Activated CD4-positive, alpha-beta T cell treated with anti-CD3 and anti-CD28 coated beads, Interleukin-2, amount 10 ng/mL, durations not matched to agents 24 days and 14 days (primary cell): ENCODE measurements at places on chromosomes 5 and 9. TPM values are rescaled to one million over a fixed set of nuclear protein-coding genes. Genes with fewer than 3 reads are reported as not detected.

DNA sequence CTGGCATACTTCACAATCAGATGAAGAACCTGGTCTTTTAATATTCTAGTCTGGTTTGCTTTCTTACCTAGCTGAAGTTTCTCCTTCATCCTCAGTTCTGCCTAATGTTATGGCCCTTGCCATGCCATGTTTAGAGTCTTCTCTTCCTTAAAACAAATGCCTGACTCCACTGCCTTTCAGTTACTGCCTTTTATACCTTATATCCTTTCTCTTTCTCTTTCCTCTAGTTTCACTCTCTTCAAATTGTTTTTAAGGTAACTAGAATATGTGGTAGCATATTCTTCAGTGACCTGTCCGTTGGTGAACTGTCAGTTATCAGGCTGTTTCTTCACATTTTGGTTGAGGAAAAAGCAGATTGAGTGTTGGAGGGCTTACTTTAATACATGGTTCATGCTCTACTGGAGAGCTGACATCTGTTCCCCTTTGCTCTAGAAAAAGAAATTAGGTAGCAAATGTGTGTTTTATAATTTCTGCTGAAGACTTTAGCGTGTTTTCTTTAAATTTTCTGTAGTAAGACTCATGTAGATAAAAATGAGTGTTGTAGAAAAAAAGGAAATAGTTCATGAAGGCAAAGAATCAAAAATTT lies 103.8 kb downstream of the DMXL1 start:
- H3K27me3 ChIP-seq = no peaks in the 10 kb centered on the region
- H3K36me3 ChIP-seq = peaks cover 28% of the 10 kb centered on the region
- H3K27ac ChIP-seq = peak overlapping the region; percentile 14
- H3K4me1 ChIP-seq = peaks cover 6% of the 10 kb centered on the region

- no peak for DNase-seq
- no peak overlapping the region for H3K27ac ChIP-seq
- H3K4me3 ChIP-seq = no peak overlapping the region
- peaks cover 10% of the 10 kb centered on the region for H3K27me3 ChIP-seq
- no peaks in the 10 kb centered on the region for H3K36me3 ChIP-seq
- H3K4me1 ChIP-seq = no peaks in the 10 kb centered on the region
Observed at GRCh38 chr9:84125046-84125445, 144.4 kb downstream of the RMI1 start.

DNA sequence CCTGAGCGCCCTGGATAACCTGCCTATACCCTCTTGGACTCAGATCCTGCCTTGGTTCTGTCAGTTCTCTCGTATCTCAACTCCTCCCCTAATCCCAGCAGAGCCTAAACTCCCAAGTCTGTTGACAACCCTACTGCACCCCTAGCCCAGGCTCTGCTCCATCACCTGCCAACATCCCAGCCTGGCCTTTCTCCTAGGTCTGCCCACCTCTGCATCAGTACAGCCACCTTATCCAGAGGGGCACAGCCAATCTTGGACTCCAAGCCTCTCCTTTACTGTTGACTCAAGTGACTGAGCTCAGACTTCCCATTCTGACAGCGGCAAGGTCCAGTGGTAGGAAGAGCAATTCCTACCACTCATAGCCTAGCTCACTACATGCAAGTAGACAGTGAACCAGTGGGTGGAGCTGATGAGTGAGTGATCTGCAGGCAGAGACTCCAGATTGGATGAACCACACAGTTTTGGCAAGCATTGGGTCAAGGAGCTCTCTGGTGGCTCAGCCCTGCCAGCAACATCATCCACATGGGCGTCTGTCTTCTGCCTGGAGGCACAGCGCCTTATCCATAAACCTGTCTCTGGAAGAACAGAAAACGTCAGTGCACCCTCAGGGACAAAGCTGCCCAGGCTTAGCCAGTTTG lies 26.5 kb downstream of the TRMO start:
- no peak overlapping the region for H3K4me3 ChIP-seq
- H3K4me1 ChIP-seq = peaks cover 4% of the 10 kb centered on the region
- peaks cover 7% of the 10 kb centered on the region for H3K36me3 ChIP-seq
- no peak overlapping the region for H3K27ac ChIP-seq

- peaks cover 41% of the 10 kb centered on the region for H3K27me3 ChIP-seq
- peaks cover 10% of the 10 kb centered on the region for H3K4me1 ChIP-seq
- H3K36me3 ChIP-seq = no peaks in the 10 kb centered on the region
- peak overlapping the region; percentile 62 for H3K4me3 ChIP-seq
- H3K27ac ChIP-seq = no peak overlapping the region
- DNase-seq = no peak
Observed at GRCh38 chr5:151685749-151686673, 704 bp downstream of the SPARC start.

- H3K27ac ChIP-seq = no peak overlapping the region
- H3K4me1 ChIP-seq = no peaks in the 10 kb centered on the region
- no peak overlapping the region for H3K4me3 ChIP-seq
- no peaks in the 10 kb centered on the region for H3K27me3 ChIP-seq
- no peaks in the 10 kb centered on the region for H3K36me3 ChIP-seq
Observed at GRCh38 chr9:123460091-123460490, 104.1 kb downstream of the CRB2 start.

GRCh38 chr5:54455413-54456157 lies at the start of gene HSPB3:
Gene HSPB3 (plus strand): TSS chr5:54455699. CDS start chr5:54455790, 91 bp downstream.
- no peaks in the 10 kb centered on the region for H3K4me1 ChIP-seq
- DNase-seq = no peak
- no peak within 1 kb of the TSS for H3K27ac ChIP-seq
- H3K27me3 ChIP-seq = peaks cover 17% of the 10 kb centered on the region
- H3K36me3 ChIP-seq = no peaks in the 10 kb centered on the region

DNA sequence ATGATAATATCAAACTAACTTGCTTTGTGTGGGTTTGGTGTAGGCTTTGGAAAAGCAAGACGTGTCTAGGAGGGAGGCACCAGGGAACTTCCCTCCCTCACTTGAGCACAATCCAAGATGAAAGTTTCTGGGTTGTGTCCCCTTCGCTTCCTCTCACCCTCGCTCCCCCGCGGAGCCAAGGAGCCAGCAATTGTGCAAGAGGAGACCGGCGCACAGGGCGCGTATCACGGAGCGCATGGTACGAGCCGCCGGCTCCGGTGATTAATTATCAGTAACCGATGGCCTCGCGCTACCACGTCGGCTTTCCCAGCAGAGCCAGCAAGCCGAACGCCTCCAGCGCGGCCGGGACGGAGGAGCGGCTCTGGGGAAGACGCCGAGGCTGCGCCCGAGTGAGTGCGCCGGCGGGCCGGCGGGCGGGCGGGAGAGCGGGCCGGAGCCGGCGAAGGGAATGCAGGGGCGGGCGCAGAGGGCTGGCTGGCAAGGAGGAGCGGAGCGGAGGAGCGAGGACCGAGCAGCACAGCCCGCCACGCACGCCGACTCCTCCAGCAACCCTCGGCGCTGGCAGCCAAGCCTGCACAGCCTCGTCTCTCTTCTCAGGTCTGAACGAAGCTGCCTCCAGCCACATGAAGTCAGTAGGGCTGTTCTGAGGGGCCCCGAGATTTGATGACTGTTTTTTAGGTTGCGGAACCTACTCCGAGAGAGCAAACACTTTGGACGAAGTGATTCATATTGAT lies 143.6 kb downstream of the BNC2 start:
- H3K27me3 ChIP-seq = peaks cover 27% of the 10 kb centered on the region
- no peak overlapping the region for H3K27ac ChIP-seq
- no peak for DNase-seq
- no peak overlapping the region for H3K4me3 ChIP-seq

- peaks cover 56% of the 10 kb centered on the region for H3K4me1 ChIP-seq
- H3K36me3 ChIP-seq = peaks cover 22% of the 10 kb centered on the region
- H3K4me3 ChIP-seq = no peak overlapping the region
- no peaks in the 10 kb centered on the region for H3K27me3 ChIP-seq
Observed at GRCh38 chr9:20570087-20570486, 52.2 kb downstream of the MLLT3 start.

GRCh38 chr5:150120617-150121447 lies 34.5 kb upstream of the CSF1R start:
- no peaks in the 10 kb centered on the region for H3K36me3 ChIP-seq
- H3K27ac ChIP-seq = no peak overlapping the region
- no peak overlapping the region for H3K4me3 ChIP-seq
- DNase-seq = no peak

- no peak overlapping the region for H3K27ac ChIP-seq
- H3K27me3 ChIP-seq = peaks cover 20% of the 10 kb centered on the region
- peak overlapping the region; percentile 27 for H3K4me3 ChIP-seq
- peaks cover 5% of the 10 kb centered on the region for H3K36me3 ChIP-seq
- H3K4me1 ChIP-seq = peaks cover 27% of the 10 kb centered on the region
Observed at GRCh38 chr9:122158202-122158601, 1.4 kb downstream of the NDUFA8 start.

DNA sequence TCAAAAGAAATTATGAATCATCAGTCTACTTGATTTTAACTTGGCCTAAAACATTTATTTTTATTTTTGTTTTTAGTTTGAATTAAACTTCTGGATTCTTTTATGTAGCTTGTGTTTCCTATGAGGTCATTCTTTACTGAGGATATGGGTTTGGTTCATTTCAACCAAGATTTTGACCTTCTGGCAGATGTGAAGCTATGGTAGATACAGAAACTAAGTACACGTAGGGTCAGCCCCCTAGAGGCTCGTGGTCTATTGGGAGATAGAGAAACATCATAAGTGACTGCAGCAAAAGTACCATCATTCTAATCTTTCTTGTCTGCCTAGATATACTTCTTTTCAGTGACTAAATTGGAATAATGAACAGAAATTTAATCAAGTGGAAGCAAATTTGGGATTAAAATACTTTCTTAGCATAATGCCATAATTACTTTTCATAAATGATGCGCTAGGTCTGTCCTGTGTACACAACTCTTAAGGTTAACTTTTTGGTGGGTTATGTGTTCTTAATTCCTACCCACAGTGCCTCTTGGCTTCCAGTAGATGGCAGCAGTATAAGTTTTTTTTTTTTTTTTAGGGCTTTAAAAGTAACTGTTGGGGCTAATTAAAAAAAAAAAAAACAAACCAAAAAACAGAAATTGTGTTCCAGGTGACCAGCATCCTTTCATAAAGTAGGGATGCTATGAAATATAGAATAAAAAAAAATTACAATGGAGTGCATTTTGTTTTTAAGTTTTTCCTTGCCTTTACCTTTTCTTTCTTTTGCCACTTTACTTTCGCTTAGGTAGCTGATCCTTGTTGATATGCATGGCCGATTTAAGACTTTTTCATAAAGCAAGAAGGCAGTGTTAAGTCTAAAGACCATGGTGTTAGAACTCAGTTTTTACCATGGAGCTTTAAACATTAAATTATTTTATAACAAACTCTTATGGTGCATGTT lies 49.9 kb downstream of the LRRTM2 start:
- peaks cover 8% of the 10 kb centered on the region for H3K4me1 ChIP-seq
- H3K36me3 ChIP-seq = peaks cover 13% of the 10 kb centered on the region
- no peak overlapping the region for H3K27ac ChIP-seq
- DNase-seq = no peak
- H3K4me3 ChIP-seq = no peak overlapping the region

- no peak overlapping the region for H3K27ac ChIP-seq
- H3K4me3 ChIP-seq = no peak overlapping the region
- no peak for DNase-seq
- no peaks in the 10 kb centered on the region for H3K27me3 ChIP-seq
- peaks cover 4% of the 10 kb centered on the region for H3K4me1 ChIP-seq
Observed at GRCh38 chr9:71875345-71875744, 35.6 kb downstream of the ABHD17B start.

GRCh38 chr5:130795037-130795436 lies 370.0 kb downstream of the HINT1 start:
- no peaks in the 10 kb centered on the region for H3K4me1 ChIP-seq
- H3K27ac ChIP-seq = no peak overlapping the region
- no peak overlapping the region for H3K4me3 ChIP-seq
- DNase-seq = no peak
- no peaks in the 10 kb centered on the region for H3K27me3 ChIP-seq

DNA sequence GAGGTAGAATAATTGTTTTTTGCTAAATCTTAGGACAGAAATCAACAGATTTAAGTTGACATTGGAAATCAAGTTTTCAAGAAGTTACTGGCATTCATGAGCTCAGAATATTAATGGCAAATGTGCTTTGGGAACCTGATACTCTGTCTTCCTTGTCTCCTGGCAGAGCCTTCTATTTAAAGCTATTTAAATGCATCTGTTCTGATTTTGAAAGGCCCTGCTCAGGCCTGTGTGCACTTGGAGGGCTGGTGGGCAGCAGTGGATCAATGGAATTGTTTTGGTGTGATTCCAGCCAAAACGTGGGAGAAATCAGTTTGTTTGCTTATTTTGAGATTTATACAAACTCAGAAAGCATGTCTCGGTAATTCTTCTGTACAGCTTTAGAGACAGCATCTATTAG lies 38.5 kb downstream of the FBXL7 start:
- H3K4me1 ChIP-seq = no peaks in the 10 kb centered on the region
- no peak overlapping the region for H3K27ac ChIP-seq
- DNase-seq = no peak
- no peaks in the 10 kb centered on the region for H3K27me3 ChIP-seq
- no peak overlapping the region for H3K4me3 ChIP-seq

DNA sequence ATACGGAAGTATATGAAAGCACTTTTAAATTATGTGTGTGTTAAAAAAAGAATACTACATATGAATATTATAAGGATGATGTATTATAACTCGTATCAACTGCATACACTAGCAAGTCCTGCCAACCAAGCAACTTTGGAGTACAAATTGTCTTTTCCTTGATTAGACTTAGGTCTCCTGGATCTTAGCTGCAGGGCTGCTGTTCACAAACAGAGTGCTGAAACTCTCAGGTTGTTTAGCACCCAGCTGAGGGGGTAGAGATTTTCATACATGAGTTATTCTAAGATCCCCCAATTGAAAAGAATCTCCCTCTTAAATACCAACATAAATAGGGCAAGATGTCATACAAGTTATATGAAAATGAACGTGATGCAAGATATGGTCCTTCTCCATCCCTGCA lies 149.8 kb upstream of the TNC start:
- H3K27ac ChIP-seq = no peak overlapping the region
- H3K4me3 ChIP-seq = no peak overlapping the region
- no peaks in the 10 kb centered on the region for H3K36me3 ChIP-seq

- no peak overlapping the region for H3K27ac ChIP-seq
- no peaks in the 10 kb centered on the region for H3K36me3 ChIP-seq
- no peak overlapping the region for H3K4me3 ChIP-seq
- H3K4me1 ChIP-seq = no peaks in the 10 kb centered on the region
- H3K27me3 ChIP-seq = no peaks in the 10 kb centered on the region
Observed at GRCh38 chr5:174589011-174589410, 135.4 kb upstream of the MSX2 start.

The EGFL7 gene
- 3.2 and 3.5 TPM in 2 replicates for total RNA-seq

The PCDHB8 gene
- total RNA-seq = not detected in 2 replicates
